Naive thymus-derived CD8-positive, alpha-beta T cell (primary cell): ENCODE measurements at places on chromosomes 1 and 21. TPM values are rescaled to one million over a fixed set of nuclear protein-coding genes. Genes with fewer than 3 reads are reported as not detected.

Gene ZNF436
- polyA plus RNA-seq, result 3.9 TPM

Gene DNASE2B
- polyA plus RNA-seq, result not detected

Gene OXCT2
- not detected for polyA plus RNA-seq

Gene FASLG
- 2.3 TPM for polyA plus RNA-seq

Gene ZYG11A
- polyA plus RNA-seq, result not detected

Gene TMPRSS3
- polyA plus RNA-seq, result 1.4 TPM

Gene HSD3B2
- polyA plus RNA-seq, result not detected
